Endodermal cell (in vitro differentiated cells): ENCODE measurements at places on chromosomes 5 and 9.
A peak's percentile ranks its signal among the peaks of the same experiment; 100 is the strongest.

DNA sequence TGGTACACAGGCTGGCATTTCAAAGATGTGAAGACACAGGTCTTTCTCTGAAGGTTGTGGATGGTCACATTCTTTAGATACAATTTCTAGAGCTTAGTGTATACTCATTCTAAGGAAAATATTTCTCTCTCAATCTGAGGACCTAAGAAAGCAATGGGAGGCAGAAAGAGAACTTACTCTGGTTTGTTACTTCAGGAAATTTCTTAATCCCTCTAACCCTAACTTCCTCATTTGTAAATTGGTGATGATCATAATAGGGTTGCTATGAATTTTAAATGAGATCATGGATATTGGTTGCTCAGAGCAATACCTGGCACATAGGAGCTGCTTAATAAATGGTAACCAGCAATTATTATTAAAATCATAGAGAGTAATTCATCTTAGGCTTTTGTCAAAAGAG is 22.1 kb downstream of the FAM170A start:
- no peak for DNase-seq

DNA sequence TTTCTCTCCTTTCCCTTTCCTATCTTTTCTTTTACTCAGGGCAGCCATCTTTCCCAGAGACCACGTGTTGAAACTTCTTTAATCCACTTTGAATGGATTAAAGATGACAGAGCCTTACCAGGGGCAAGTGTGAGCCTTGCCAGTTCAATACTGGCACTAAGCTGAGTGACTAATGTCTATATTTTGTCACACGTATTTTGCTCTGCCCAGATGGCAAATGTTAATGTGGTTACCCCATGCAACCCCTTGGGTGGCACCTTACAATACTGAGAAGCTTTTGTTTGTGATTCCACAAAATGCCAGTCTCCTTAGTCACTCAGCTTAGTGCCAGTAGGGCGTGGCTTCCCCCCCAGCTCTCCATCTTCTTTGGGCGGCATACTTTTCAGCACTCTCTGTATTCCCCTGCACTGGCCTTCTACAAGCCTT is 24.8 kb downstream of the ANXA1 start:
- no peak for DNase-seq

GRCh38 chr9:14909961-14910805 is at the start of gene FREM1:
TSS of gene FREM1 (minus strand) at chr9:14910428. CDS start at chr9:14868977, 41,451 bp downstream.
- DNase-seq: peak; percentile 89

GRCh38 chr9:111458139-111459009 is 25.8 kb downstream of the ECPAS start:
- no peak for DNase-seq

GRCh38 chr5:16410338-16410737 is 55.3 kb downstream of the ZNF622 start:
- no peak for DNase-seq

GRCh38 chr9:113876993-113877368 is 872 bp downstream of the ZNF618 start:
- DNase-seq: no peak

DNA sequence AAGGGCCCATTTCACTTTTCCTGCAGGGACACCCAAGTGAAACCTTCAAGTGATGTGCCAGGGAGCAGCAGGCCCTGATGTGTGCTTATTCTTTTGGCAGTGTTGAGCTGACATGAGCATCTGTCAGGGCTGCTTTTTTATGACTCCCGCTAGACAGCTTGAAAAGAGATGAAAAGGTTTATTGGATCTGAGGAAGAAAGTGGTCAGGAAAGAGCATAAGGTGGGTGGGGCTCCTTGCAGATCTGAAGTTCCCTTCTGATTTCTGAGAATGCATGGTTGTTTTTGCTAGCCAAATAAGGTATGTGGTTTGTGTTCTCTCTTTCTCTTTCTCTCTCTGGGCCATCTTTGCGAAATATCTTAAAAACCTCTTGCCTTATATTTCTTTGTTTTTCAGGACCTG is 316.1 kb downstream of the DMRT2 start:
- DNase-seq: no peak

DNA sequence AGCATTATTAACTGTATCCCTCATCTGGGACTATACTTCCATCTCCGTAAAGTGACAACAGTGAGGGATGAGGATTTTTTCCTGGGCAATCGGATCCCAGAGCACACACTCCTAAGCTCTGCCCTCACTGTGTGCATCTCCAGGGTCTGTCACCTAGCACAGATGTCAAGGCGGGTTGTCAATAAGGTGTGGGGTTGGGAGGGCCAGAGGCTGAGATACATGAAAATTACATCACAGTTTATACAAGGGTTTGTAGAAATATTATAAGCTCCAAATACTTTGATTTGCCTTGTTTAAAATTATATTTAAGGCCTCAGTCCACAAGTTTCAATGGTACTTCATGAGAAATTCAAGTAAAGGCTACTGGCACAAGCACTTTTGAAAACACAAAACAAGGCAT is 4.5 kb downstream of the ADAMTS12 start:
- no peak for DNase-seq

- peak; percentile 52 for DNase-seq
These were observed 155.2 kb upstream of the ISL1 start for GRCh38 chr5:51227963-51228470.

GRCh38 chr5:82822634-82822927 is 254.6 kb downstream of the TMEM167A start:
- DNase-seq: no peak

DNA sequence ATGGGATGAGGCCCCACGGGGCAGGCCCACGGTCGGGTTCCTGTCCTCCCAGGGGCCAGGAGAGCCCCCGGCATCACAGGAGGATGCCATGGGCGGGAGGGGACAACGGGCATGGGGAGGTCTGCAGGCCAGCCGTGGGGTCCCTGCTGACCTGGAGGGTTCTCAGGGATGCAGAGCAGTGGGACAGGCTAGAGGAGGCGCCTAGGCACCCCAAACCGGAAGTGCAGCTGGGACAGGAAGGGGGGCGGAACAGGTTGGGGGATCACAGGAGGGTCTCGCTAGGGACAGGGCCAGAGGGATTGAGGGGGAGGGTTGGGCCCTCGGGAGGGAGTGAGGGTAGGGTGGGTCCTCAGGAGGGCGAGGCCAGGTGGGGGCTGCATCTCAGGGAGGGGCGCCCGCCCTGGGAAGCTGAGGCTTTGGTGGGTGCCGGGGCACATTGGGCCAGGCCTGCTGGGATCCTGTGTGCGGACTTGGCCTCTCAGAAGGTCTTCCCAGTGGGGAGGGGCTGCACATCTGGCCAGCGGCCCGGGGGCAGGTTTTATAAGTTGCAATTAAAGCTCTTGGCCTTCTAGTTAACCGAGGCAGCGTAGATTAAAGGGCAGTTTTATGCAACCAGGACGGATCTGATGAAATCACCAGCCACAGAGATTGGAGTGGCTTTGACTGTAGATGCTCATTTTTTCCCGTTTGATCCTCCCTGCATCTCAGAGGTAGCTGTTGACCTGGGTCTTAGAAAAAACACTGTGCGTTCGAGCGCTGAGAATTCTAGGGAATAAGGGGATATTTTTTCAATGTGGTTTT is 20.1 kb downstream of the NKD2 start:
- DNase-seq: no peak

GRCh38 chr5:105917189-105917588 is 1753.5 kb downstream of the EFNA5 start:
- DNase-seq: no peak

GRCh38 chr5:171520300-171521174 is 101.1 kb downstream of the FGF18 start:
- DNase-seq: peak; percentile 94

DNA sequence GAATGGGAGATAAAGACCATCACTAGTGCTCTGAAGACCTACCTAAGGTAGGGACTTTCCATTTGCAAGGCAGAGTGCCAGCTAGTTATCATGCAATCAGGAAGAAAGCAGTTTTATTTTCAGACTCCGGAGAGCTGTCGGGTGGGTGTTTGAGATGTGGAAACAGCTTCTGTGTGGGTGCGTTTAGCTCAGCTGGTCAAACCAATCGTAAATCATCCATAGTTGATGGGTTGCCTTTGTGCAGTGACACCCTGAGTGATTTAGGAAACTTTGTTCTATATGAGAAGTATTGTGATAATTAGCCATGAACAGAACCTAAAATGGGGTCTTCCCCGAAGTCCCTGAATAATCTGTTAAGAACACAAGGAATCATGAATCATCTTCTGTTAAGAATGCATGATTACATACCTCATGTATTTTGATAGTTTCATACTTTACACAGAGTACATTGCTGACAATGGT is 284.3 kb downstream of the ARHGAP26 start:
- DNase-seq: no peak

- no peak for DNase-seq
These were observed 74.5 kb upstream of the ASS1 start for GRCh38 chr9:130370226-130370625.

- DNase-seq: peak; percentile 55
These were observed 18.5 kb upstream of the FKTN start for GRCh38 chr9:105539452-105539851.

GRCh38 chr5:151720215-151720614 is 33.5 kb upstream of the SPARC start:
- DNase-seq: no peak

GRCh38 chr9:123355761-123356431 is at the start of gene CRB2:
TSS of gene CRB2 (plus strand) at chr9:123356197. CDS start at chr9:123356261, 64 bp downstream.
- DNase-seq: peak; percentile 91

DNA sequence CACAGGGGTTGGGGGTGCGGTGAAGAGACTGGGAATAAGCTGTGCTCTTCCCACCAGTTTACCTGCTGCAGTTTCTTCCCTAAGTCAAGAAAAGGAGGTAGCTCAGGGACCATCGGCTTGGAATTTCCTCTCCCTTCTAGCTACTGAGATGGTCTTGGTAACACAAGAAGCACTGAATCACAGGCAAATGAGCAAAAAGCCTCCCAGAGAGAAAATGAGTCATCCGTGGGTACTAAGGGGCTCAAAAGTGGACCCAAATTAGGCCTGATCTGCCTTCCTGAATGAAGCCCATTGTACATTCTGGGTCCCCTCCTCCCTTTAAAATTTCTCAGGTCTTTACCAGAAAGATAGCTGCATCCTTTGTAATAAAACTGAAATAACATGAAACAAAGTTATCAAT is 49.9 kb downstream of the PTPN3 start:
- no peak for DNase-seq

DNA sequence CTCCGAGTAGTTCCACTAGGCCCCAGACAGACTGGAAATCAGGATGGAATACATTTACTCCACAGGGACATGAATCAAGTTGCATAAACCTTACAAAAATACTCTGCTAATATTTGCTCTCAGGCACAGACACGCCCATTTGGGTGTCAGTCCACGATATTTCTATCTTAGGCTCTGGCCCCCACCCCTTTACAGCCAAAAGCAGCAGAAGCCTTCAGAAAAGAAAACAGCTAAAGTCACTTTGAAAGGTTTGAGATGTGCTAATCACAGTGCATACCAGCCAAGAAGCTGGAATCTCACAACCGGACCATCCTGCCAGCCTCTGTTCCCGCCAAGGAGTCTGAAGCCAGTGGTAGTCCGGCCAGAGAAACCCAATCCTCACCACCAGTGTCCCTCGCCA is 22.6 kb downstream of the PTPN3 start:
- DNase-seq: no peak
